ENCODE measurements at places on chromosomes 2 and 18. TPM values are rescaled to one million over a fixed set of nuclear protein-coding genes. Genes with fewer than 3 reads are reported as not detected.

DNA sequence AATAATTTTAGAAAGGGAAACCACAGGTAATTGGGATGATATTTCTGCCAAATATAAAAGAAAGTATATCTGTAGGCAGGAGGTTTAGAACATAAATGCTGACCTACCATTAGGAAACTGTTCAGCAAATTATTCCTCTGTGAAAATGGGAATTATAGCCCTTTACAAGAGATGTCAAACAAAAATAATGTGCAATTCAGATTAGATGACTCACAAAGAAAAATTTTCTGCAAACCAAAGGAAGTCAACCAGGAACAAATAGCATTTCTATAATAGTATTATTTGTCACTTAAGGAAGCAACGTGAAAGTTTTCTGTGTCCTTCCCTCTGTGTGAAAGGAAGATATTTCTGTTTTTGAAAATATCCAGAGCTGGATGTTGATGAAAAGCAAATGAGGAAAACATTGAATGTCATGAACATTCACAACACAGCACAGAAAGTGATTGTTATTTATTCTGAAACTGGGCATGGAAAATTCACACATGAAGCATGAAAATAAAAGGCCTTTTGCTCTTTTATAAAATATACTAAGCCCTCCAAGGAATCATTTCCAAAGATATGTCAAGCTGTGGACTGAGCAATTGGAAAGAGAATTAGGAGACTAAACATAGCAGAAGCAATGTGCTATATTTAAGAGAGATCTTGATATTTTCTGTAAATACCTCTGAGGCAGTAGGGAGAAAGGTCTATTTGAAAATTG is 57.9 kb upstream of the SPHKAP start:
- H3K4me3 ChIP-seq: no peak overlapping the region
- H3K27ac ChIP-seq: no peak overlapping the region
- DNase-seq: no peak

DNA sequence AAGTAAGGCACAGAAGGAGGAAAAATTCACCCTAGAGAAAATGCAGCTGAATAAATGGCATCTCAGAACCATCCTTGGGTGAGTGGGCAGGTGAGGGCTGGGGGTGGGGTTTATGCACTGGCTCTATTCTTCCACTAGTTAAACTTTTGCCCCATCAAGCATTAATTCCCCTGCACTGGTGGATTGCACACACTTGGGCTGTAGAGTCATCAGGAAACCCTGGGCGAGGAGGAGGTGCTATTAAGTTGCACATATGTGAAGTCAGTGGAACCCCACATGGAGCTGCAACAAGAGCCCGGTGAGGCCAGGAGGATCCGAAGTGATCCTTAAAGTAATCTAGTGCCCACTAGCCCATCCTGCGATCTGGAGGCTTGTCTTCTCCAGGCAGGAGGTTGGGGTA is 6.8 kb upstream of the DNAJB2 start:
- no peak overlapping the region for H3K4me3 ChIP-seq
- no peak for DNase-seq
- H3K27me3 ChIP-seq: peaks cover 6% of the 10 kb centered on the region
- H3K4me1 ChIP-seq: peaks cover 29% of the 10 kb centered on the region
- no peaks in the 10 kb centered on the region for H3K36me3 ChIP-seq

DNA sequence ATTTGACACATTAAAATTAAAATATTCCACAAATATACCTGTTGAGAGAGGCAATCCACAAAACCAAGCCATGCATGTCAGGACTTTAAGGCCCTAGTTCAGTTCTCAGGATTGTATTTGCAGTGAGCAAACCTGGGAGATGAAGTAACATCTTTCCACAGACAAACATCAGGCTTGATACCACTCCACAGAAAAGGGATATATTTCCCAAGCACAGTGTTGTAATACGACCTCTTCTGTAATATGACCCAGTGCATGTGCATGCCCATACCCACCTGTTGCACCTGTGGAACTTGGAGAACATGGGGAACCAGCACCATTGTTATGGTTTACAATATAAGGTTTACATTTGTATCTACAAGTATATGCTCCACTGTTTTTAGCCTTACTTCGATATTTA is 184.0 kb downstream of the PDE11A start:
- H3K27me3 ChIP-seq: no peaks in the 10 kb centered on the region
- H3K4me3 ChIP-seq: no peak overlapping the region
- H3K36me3 ChIP-seq: no peaks in the 10 kb centered on the region
- H3K27ac ChIP-seq: no peak overlapping the region

Gene TPRKB
- total RNA-seq: 42.5 TPM

Gene EPB41L3
- total RNA-seq: 0.34 TPM

Gene B3GNT7
- 6.1 TPM for total RNA-seq

All from HCT116 (cell line).